ENCODE measurements at places on chromosomes 11 and 22. TPM values are rescaled to one million over a fixed set of nuclear protein-coding genes. Genes with fewer than 3 reads are reported as not detected.

GRCh38 chr11:130402570-130402969, 25.8 kb downstream of the ADAMTS8 start:
- H3K4me3 ChIP-seq, result no peak overlapping the region
- H3K27me3 ChIP-seq, result peaks cover 33% of the 10 kb centered on the region
- H3K27ac ChIP-seq, result no peak overlapping the region
- no peak for DNase-seq
- peaks cover 19% of the 10 kb centered on the region for H3K4me1 ChIP-seq
- H3K36me3 ChIP-seq, result no peaks in the 10 kb centered on the region

DNA sequence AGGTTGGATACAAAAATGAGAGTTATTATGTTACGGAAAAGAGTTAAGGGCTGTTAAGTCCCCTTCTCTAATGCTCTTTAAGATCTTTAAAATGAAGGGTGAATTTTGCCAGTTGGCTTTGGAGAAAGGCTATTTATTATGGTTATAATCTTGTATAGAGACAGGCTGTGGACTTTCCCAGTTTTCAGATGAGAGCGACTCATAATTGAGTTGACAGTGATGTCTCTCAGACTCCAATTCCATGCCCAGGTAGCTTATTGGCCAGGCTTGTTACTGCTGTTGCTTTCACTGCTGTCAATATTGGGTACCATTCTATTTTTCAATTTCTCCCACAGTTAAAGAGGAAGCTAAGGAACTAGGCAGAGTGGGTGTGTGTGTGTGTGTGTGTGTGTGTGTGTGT, 13.1 kb downstream of the ENDOD1 start:
- H3K36me3 ChIP-seq, result peaks cover 7% of the 10 kb centered on the region
- no peak overlapping the region for H3K4me3 ChIP-seq
- no peak for DNase-seq
- no peak overlapping the region for H3K27ac ChIP-seq
- H3K27me3 ChIP-seq, result no peaks in the 10 kb centered on the region

Gene HEPHL1
- not detected for total RNA-seq

Gene SCUBE2
- total RNA-seq, result 0.93 TPM

- H3K4me1 ChIP-seq, result peaks cover 23% of the 10 kb centered on the region
- DNase-seq, result no peak
- H3K36me3 ChIP-seq, result peaks cover 18% of the 10 kb centered on the region
Measured at GRCh38 chr11:43922744-43923405, 19.6 kb upstream of the C11orf96 start.

- no peak overlapping the region for H3K4me3 ChIP-seq
- H3K27me3 ChIP-seq, result peaks cover 11% of the 10 kb centered on the region
- H3K36me3 ChIP-seq, result no peaks in the 10 kb centered on the region
- no peak overlapping the region for H3K27ac ChIP-seq
Measured at GRCh38 chr11:72646472-72646871, 27.8 kb downstream of the PDE2A start.

- no peaks in the 10 kb centered on the region for H3K4me1 ChIP-seq
- peak within 1 kb of the TSS; percentile 59 for H3K27ac ChIP-seq
- DNase-seq, result peak; percentile 47
- H3K36me3 ChIP-seq, result no peaks in the 10 kb centered on the region
- no peaks in the 10 kb centered on the region for H3K27me3 ChIP-seq
Measured at GRCh38 chr11:117199053-117199915, at the start of gene TAGLN. Gene TAGLN (plus strand): TSS chr11:117199370. CDS start chr11:117203014, 3,644 bp downstream.

DNA sequence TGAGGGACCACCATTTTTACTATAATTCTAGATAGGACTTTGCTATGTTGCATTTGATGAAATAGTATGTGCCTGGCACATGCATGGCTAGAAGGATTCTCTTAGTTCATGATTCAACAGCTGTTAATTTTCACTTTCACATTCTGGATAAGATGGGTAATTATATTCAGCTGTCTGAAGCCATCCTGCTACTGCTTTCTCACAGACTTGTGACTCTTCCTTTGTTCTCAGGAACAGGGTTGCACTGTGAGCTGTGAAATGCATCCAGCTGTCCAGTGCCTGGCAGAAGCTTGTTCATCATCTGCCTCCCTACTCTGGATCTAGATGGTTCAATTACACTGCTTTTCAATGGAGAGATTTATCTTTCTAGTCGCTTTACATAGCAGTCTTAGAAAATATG, 610.1 kb upstream of the ANO5 start:
- no peaks in the 10 kb centered on the region for H3K27me3 ChIP-seq
- H3K4me1 ChIP-seq, result no peaks in the 10 kb centered on the region
- H3K4me3 ChIP-seq, result no peak overlapping the region
- H3K36me3 ChIP-seq, result no peaks in the 10 kb centered on the region
- DNase-seq, result no peak

GRCh38 chr22:30169002-30169401, 77.6 kb downstream of the LIF start:
- no peak for DNase-seq
- H3K4me1 ChIP-seq, result no peaks in the 10 kb centered on the region
- no peak overlapping the region for H3K4me3 ChIP-seq
- H3K27ac ChIP-seq, result no peak overlapping the region
- no peaks in the 10 kb centered on the region for H3K27me3 ChIP-seq
- no peaks in the 10 kb centered on the region for H3K36me3 ChIP-seq

DNA sequence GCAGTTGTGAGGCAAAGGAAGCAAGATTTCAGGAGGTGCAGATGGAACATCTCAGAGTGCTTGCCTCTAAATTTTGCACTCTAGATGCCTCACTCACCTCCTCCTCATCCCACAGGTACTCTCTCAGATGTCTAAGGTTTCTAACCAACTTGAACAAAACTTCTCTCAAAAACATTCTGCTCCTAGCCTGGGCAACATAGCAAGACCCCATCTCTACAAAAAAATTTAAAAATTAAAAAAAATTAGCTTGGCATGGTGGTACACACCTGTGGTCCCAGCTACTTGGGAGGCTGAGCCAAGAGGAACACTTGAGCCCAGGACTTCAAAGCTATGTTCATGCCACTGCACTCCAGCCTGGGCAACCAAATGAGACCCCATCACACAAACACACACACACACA, 4.2 kb downstream of the ZNF280A start:
- no peak overlapping the region for H3K27ac ChIP-seq
- H3K4me3 ChIP-seq, result no peak overlapping the region
- no peak for DNase-seq
- H3K27me3 ChIP-seq, result peaks cover 64% of the 10 kb centered on the region

Gene CNIH2
- 1.6 TPM for total RNA-seq

DNA sequence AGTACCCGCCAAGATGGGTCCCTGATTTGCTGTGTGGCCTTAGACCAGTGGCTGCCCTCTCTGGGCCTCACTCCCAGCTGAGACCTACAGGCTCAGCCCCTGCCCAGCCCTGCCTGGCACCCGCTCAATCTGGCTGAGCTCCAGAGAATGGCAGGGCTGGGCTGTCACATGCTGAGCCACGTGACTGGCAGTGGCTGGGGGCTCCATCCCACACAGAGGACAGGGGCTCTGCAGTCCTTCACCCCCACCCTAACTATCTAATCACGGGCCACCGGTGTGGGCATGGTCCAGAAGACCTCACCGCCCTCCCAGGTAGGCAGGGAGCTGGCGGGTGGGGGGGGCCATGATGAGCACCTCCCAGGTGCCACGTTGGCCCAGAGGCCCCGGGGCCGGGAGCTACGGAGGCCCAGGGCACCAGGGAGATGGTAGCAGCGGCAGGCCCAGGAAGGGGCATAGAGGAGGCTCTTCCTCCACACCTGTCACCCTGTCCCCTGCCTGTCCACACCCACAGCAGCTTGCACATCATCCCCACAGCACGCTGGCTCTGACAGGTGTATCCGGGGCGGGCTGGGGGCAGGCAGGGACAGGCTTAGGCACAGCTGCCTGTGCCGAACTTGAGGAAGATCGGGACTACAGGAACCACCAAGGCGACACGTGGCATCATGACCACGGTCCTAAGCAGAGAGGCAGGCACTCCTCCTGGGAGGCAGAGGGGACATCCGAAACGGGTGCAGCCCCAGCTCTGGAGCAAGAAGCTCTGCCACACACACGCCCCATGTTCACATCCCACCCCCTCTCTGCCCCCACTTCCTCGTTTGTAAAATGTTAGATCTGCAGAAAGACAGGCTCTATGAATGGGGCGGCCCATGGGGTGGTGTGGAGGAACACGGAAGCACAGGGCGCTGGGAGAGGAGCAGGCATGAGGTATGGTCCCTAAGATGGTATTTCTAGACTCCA, 1.5 kb upstream of the ALDH3B1 start:
- peaks cover 5% of the 10 kb centered on the region for H3K36me3 ChIP-seq
- no peak overlapping the region for H3K4me3 ChIP-seq
- H3K27ac ChIP-seq, result peak overlapping the region; percentile 89
- peaks cover 39% of the 10 kb centered on the region for H3K4me1 ChIP-seq
- no peaks in the 10 kb centered on the region for H3K27me3 ChIP-seq
- DNase-seq, result peak; percentile 39

DNA sequence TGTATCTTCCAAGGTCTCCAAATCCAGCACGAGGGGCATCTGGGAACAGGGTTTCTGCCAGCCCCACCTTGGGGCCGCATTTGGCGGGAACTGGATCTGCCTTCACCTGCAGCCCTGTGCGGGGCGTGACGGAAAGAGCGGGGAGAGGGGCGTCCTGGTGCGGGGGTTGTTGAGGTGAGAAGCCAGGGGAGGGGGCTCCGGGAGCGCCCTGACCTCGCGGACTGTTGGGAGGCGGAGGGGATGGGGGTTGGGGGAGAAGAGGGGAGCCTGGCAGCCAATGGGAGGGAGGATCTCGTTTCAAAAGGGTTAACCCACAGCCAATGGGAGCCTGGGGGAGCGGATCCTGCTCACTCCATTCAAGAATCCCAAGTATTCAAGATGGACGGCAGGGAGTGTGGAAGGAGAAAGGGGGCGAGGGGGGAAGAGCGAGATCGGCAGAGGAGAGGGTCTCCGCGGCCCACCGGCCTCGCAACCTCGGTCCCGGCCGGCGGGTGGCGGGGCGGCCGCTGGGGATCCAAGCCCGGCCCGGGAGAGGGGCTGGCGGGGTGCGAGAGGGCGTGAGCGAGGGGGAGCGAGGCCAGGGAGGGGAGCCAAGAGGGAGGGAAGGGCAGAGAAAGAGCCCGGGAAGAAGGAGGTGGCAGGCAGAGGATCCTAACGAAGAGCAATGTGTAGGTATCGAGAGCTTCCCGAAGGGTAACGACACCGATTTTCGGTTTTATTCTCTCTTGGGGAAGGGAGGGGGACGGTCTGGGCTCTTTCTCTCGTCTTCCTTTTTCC, 11.5 kb downstream of the YPEL4 start:
- peaks cover 24% of the 10 kb centered on the region for H3K36me3 ChIP-seq
- H3K4me1 ChIP-seq, result peaks cover 5% of the 10 kb centered on the region
- peak overlapping the region; percentile 96 for H3K27ac ChIP-seq
- peak; percentile 87 for DNase-seq
- H3K27me3 ChIP-seq, result no peaks in the 10 kb centered on the region

GRCh38 chr22:37803639-37804351, 3.9 kb upstream of the GCAT start:
- peak overlapping the region; percentile 78 for H3K4me3 ChIP-seq
- H3K27me3 ChIP-seq, result no peaks in the 10 kb centered on the region
- peaks cover 13% of the 10 kb centered on the region for H3K4me1 ChIP-seq
- no peak for DNase-seq
- H3K27ac ChIP-seq, result peak overlapping the region; percentile 57

DNA sequence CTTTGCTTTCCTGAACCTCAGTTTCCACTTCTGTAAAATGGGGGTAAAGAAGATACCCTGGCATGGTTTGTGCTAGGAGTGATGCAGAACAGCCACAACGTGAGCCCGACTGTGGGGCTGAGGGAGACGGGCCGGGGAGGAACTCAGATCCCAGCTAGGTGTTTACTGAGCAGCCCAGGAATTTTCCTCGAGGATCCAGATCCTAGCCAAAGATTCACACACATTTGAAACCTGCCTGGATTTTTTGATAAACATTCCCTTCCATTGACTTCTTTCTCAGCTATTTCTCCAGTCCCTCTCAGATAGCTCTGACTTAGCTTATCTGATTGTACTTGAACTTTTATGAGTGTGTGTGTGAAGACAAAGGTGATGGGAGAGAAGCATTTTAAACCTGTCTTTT, 98.0 kb downstream of the KIAA1671 start:
- no peak overlapping the region for H3K27ac ChIP-seq
- no peak for DNase-seq
- H3K4me1 ChIP-seq, result peaks cover 7% of the 10 kb centered on the region
- H3K4me3 ChIP-seq, result no peak overlapping the region

- H3K27ac ChIP-seq, result no peak overlapping the region
- H3K36me3 ChIP-seq, result peaks cover 27% of the 10 kb centered on the region
- no peaks in the 10 kb centered on the region for H3K27me3 ChIP-seq
- DNase-seq, result no peak
Measured at GRCh38 chr11:134231958-134232659, 7.6 kb downstream of the VPS26B start.

Gene KCNK4
- total RNA-seq, result not detected

Gene SDHAF2
- 34.6 TPM for total RNA-seq

DNA sequence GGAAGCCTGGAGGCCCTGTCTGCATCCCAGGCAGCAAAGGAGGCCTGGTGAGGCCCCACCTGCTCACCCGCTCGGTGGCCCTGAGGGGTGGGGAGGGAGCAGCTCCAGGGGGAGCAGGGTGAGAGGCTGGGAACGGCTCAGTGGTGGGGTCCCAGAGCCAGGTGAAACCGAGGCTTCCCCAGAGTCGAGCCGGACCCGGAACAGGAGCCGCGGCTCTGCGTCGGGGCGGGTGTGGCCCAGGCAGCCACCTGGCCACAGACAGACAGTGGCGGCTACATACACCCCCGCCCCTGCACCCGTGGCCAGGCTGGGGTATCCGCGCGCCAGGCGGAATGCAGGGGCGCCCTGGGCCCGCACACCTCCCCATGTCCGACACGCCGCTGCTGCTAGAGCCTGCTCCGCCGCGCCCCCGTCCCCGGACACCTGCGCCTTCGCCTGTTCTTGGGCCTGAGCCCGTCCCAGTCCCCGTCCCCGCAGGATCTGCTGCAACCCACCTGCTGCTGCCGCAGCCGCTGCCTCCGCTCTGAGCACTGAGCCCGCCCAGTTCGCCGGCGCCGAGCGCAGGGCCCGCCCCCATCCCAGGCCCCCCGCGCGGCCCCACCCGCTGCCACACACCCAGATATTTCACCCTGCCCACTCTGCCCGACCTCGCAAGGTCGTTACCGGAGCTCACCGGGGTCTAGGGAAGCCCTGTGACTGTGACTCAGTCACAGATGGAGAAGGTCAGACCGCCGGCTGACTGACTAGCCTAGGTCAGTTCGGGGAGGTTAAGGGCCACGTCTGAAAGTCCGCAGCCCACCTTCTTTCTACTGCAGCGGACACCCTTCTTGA, at the start of gene SLC7A4:
Gene SLC7A4 (minus strand): TSS at position 525 of the 831 bp plus-strand sequence. CDS start 749 bp downstream, outside the sequence.
- no peak within 1 kb of the TSS for H3K4me3 ChIP-seq
- peaks cover 1% of the 10 kb centered on the region for H3K4me1 ChIP-seq
- H3K27ac ChIP-seq, result no peak within 1 kb of the TSS
- H3K27me3 ChIP-seq, result no peaks in the 10 kb centered on the region

Gene TEX54
- not detected for total RNA-seq

- H3K4me3 ChIP-seq, result no peak overlapping the region
- no peak overlapping the region for H3K27ac ChIP-seq
- H3K27me3 ChIP-seq, result no peaks in the 10 kb centered on the region
- no peaks in the 10 kb centered on the region for H3K4me1 ChIP-seq
- H3K36me3 ChIP-seq, result no peaks in the 10 kb centered on the region
Measured at GRCh38 chr11:57213342-57214097, 23.5 kb downstream of the APLNR start.

Gene GPR137
- total RNA-seq, result 49.5 TPM

GRCh38 chr11:118911880-118912741, 13.6 kb downstream of the BCL9L start:
- H3K4me3 ChIP-seq, result peak overlapping the region; percentile 79
- H3K27ac ChIP-seq, result peak overlapping the region; percentile 90
